ENCODE measurements at places on chromosomes 2 and 18.

DNA sequence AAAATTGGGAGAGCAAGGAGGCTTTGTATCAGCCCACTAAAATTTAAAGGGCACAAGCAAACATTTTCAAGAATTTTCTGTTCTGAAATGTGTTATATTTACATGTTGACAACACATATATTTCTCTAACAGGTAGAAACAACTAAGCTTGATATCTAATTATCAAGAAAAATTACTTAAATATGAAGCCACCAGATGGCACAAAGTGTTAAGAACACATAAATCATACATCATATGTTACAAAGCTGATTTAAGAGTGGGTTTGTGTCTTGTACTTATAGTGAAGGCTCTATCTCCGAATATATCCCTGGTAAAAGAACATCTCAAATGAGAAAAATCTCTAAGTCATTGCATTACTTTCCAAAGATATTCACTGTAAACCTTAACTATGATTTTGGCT is 19.6 kb upstream of the CREB1 start:
- no peak for DNase-seq

- DNase-seq = no peak
Measured at GRCh38 chr2:157871415-157871814, 4.7 kb downstream of the ACVR1 start.

GRCh38 chr2:239159476-239159911 is 241.3 kb downstream of the HDAC4 start:
- DNase-seq = no peak

DNA sequence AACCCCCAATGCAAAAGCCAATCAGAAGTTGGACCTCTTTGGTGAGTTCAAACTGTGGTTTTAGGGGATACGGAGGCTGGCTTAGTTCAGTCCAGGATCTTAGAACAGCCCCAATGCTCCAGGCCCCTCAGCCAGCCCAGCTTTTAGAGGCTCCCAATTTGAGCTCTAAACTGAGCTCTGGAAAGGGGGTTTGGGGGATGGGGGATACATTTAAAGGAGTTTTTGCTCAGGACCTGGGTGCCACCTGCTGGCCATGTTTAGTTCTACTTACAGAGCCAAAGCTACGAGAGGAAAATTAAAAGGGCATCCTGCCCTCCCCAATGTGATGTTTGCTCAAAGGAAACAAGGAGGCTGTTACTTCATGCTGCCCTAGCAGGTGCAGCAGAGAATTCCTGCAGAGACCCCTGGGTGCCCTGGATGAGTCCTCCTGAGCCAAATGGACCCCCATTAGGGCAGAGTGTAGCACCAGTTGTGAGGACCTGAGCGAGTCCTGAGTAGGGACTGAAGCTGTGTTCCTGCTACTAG is 15.9 kb upstream of the TMEM214 start:
- DNase-seq = peak; percentile 76

GRCh38 chr2:168663993-168664392 is 138.4 kb upstream of the NOSTRIN start:
- no peak for DNase-seq

DNA sequence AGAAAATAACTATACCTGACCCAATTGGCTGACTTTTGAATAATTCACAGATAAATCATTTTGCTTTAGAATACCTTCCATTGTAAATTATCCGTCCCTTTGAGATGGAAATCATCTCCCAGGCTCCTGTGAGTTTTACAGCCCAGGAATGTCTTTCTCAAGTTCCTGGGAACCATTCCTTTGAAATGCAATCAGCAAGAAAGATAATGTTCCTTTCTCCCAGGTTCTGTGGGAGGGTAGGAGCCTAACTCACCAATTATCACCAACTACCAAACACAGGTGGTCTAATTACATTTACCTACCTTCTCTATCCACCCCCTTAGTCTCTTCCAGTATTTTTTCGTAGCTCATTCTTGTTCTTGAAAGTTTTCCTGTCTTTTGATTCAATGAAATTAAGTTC is 1016.0 kb downstream of the SOCS6 start:
- no peak for DNase-seq

- DNase-seq = no peak
Measured at GRCh38 chr2:119721462-119721861, 38.3 kb upstream of the PTPN4 start.

- DNase-seq = no peak
Measured at GRCh38 chr2:51706220-51706619, 674.3 kb upstream of the NRXN1 start.

- DNase-seq = no peak
Measured at GRCh38 chr18:1018181-1018681, 113.6 kb downstream of the ADCYAP1 start.

GRCh38 chr2:105796131-105796638 is 51.5 kb downstream of the NCK2 start:
- peak; percentile 25 for DNase-seq

DNA sequence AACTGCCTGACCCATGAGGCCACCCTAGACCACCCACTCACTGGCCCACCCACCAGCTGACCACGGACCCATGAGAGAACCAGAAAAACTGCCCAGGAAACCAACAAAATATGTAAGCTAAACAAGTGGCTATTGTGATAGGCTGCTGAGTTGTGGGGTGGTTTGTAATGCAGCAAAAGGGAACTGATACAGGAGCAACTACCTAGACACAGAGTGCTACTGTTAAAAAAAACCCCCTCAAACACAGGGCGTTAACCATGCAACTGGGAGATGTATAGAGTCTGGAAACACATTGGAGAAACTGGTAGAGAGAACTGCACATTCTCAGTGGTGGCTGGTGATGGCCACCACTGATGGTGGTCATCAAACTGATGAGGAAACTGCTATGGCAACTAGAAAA is 206.3 kb upstream of the GYPC start:
- DNase-seq = peak; percentile 11

Measured in suppressor macrophage (primary cell).